ENCODE measurements at places on chromosomes 4 and X.

GRCh38 chr4:5561286-5561685, 147.1 kb downstream of the EVC2 start:
- no peak for DNase-seq

GRCh38 chr4:32417113-32417704, 1697.0 kb downstream of the PCDH7 start:
- DNase-seq: no peak

GRCh38 chr4:114694770-114695169, 96.2 kb downstream of the UGT8 start:
- DNase-seq: no peak

GRCh38 chr4:87947381-87948160, 27.9 kb upstream of the SPP1 start:
- no peak for DNase-seq

DNA sequence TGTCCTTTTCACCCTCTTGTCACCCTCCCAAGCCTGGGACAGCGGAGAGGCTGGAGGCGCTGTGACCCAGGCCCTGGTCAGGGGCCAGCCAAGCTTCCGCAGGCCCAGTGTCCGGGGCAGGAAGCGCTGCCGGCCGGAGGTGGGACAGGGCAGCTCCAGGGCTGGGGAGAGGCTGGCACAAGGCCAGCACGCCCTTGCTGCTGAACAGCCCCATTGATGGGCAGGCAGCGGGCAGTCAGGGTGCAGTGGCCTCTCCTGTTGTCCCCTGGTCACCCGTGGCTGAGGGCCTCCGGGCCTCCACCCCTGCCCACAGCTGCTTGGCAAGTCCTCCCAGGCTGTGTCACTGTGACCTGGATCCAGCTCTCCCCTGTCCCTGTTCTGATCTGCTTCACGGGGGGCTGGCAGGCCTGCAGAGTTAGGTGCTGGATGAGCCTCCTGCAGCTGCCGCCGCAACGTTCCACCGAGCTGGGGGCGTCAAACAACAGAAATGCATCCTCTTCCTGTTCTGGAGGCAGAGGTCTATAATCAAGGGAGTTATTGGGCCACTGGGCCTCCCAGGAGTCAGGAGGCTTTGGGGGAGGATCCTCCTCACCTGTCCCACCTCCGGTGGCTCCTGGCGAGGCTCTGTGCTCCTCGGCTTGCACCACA, 107.9 kb downstream of the PSAPL1 start:
- DNase-seq: no peak

DNA sequence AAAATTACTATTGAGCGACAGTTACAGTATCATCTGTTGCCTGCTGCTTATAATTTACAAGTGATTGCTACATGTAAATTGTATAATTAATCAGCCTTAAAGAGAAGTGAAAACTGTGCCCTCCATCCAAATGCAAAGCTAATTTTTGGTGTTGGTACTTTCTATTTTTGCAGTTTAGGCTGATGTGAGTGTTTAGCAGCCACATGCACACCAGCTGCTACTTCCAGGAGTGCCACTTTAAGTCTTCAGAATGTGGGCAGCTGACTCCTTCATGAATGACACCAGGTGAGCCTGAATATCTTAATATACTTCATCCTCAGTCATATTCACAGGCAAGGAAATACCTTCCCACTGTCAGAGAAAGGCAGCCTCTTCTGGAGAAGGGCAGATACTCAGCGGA, 149.8 kb upstream of the RASGEF1B start:
- DNase-seq: no peak

DNA sequence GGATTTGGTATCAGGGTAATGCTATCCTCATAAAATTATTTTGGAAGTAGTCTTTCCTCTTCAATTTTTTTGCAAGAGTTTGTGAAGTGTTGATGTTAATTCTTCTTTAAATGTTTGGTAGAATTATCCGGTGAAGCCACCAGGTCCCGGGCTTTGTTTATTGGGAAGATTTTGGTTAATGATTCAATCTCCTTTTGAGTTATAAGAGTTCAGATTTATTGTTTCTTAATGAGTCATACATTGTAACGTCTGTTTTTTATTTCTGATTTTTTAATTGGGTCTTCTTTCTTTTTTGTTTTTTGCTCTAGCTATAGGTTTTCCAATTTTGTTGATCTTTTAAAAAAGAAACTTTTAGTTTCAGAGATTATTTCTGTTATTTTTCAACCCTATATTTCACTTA, 412.3 kb downstream of the PDGFC start:
- no peak for DNase-seq

GRCh38 chr4:87117051-87117731, 103.2 kb downstream of the KLHL8 start:
- no peak for DNase-seq

DNA sequence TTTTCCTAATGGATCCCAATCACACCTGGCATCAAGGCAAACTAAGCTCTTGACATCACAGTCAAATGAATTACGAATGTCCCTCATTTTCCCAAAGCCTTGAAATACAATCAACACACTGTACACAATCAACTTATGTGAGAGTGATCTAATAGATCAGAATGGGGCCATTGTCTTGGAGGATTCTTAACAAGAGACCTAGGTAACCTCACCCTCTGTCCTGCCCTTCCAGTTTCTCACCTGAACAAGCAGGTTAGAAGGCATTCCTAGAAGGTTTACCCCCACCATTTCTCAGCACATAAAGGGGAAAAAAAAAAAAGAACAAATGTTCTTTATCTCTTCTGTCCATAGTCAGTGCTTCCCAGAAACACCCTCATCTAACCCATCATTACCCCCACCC, 6.3 kb downstream of the SLC39A8 start:
- no peak for DNase-seq
